ENCODE measurements at places on chromosomes 5 and 9.

- no peak for DNase-seq
Measured at GRCh38 chr9:127742435-127743088, 7.5 kb upstream of the TOR2A start.

GRCh38 chr5:125214080-125214479 is 467.6 kb upstream of the ZNF608 start:
- DNase-seq, result no peak

DNA sequence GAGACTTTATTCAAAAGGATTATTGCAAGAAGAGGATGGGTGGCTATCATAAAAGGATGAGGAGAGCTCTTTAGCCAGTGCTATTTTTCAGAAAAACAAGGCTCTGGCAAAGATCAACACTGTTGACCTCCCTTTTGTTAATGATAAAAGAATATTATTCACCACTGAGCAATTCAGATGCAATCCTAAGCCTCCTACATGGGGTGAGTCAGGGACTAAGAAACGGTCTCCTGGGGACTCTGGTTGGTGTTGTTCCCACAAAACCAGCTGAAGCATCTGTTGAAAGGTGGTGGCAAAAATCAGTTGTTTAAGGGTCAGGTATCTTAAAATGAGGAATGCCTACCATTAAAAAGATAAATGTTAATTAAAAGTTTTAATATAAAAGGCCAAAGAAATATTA is 7.7 kb upstream of the GCNT1 start:
- no peak for DNase-seq

DNA sequence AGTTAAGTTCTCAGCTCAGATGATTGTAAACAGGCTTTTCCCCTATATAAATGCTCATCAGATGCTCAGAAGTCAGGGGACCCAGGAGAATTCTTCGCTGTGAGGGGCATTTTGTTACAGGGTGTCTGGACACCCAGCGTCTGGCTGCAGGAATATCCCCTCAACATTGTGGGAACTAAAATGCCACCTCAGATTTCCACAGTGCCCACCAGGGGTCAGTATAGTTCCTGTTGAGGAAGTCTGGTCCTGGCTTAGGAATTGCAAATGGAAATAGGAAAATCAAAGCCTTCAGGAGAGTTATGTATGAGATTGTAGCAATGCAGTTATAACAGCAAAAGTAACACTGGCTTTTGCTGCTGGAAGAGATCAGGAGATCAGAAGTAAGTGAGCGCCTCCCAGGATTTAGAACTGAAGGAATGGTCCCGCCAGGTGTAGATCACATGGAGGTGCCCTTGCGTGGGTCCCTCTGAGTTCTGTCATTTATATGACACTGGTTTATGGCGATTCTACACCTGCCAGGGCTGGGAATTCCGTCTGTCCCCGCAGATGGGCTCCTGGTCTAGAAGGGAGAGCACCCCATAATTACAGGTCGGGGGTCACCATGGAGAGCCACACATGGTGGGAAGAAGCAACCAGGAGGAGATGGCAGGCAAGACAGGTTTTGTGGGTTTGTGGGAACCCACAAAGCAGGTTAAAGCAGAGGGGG is 47.1 kb upstream of the CTSL start:
- peak; percentile 37 for DNase-seq

GRCh38 chr5:44769200-44769876 is 39.4 kb upstream of the MRPS30 start:
- no peak for DNase-seq

All from CD4-positive, alpha-beta T cell treated with Interleukin-17A for 1 hour (primary cell).